ENCODE measurements at places on chromosomes 12 and 14.

DNA sequence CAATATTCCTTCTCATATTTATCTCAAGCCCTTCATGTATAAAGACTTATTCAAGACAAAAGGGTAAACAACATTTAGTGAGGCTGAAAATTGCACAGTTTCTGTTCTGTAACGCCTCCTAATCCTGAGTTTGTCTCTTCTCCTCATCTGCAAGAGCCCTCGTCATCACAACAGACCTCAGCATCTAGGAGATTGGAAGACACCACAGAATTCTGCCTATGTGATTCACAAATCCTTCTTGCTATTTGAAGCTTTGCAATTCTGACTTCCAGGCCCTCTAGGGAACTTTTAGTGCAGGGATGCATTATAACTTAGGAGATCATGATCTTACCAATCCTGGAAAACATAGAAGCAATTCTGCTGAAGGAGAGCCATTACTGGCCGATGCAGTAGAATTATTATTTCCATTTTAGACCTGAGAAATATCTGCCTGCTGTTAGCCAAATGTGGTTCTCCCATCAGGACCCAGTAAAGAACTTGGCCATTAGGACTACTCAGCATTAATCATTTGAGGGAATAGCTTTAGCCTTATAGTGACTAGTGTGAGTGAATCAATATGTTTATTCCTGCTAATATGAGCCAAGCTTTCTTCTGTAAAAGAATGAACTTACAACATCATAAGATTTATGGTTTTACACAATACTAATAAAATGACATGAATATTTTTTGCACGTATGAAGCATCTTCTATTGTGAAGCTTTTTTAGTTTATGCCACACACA, 119.5 kb downstream of the ANO4 start:
- DNase-seq = no peak

DNA sequence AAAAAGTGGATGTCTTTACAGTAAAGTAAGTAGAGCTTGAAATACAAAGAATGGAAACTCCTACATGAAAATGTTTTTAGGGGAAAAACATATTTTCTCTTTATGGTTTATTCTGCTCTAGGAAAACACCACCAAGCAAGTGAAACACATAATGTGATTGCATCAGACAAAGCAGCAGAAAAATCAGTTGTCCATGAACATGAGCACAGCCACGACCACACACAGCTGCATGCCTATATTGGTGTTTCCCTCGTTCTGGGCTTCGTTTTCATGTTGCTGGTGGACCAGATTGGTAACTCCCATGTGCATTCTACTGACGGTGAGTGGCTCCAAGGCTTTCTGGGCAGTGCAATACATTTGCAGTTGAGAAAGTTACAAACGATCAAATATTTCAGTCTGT, 42.6 kb upstream of the PLEKHD1 start:
- no peak for DNase-seq

DNA sequence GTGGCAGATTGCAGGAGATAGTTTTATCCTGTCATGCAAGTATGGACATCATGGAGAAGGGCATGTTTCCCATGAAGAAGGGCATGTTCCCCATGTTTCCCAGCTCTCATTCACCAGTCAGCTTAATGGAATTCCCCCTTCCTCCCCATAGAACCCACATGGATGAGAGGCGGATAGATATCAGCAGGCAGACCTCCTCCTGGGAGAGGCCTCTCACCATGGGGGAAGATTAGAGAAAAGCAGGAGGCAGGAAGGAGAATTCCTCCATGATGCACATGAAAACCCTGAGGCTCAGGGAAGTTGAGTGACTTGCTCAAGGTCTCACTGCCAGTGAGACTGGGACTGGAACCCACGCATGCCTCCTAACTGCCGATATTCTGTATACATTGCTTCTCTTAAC, 92.9 kb upstream of the FOXN3 start:
- peak; percentile 38 for DNase-seq

DNA sequence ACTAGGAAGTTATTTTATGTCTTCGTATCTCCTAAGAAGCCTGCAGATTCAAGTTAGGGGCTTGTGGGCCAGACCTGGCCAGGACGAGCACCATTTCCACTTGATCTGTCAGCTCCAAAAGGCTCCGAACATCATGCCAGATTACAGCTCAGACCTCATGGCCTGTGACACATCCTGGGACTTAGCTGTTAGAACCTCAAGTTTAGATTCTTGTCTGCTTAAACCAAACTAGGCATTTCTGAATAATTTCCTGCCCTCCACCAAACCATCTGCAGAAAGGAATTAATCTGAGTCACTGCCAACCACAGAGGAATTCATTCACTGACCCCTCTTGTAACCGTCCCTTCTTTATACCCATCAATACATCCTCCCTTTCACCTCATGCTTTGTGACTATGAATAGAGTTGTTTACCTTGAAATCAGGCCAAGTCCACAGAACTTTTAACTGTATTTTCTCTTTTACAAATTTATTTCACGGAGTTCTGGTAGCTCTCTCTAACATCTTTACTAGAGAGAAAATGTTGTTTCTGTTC, 120.3 kb downstream of the FBXL14 start:
- peak; percentile 100 for DNase-seq

DNA sequence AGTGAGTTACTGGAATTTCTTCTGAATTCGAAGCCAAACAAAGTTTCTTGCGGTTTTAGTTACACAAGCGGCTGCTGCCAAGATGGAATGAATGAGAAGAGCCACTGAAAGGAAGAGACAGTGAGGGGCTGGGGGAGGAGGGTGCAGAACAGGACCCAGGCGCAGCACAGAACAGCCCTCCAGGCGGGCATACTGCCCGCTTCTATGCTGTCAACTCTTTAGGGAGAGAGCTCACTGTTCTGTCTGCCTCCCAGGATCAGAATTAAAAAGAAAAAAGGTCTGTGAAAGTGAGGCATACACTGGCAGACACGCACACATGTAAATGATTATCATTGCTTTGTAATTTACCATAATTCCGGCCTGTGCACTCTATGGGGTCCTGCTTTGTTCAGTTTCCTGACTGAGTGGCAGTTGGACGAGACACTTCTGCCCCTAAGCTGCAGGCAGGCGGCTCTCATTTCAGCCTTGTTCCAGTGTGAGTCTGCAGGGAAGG, 231.6 kb downstream of the CACNA1C start:
- peak; percentile 34 for DNase-seq

- no peak for DNase-seq
These were observed 214.1 kb upstream of the PELI2 start for GRCh38 chr14:55904086-55904485.
